Activated effector memory CD4-positive, alpha-beta T cell treated with Interleukin-2 at 50 U/mL for 16 hours (primary cell): ENCODE measurements at places on chromosomes 12 and 14.

GRCh38 chr12:92210071-92210470 is 64.4 kb upstream of the BTG1 start:
- no peak for DNase-seq

GRCh38 chr12:100331871-100332270 is 25.0 kb upstream of the SLC17A8 start:
- no peak for DNase-seq

DNA sequence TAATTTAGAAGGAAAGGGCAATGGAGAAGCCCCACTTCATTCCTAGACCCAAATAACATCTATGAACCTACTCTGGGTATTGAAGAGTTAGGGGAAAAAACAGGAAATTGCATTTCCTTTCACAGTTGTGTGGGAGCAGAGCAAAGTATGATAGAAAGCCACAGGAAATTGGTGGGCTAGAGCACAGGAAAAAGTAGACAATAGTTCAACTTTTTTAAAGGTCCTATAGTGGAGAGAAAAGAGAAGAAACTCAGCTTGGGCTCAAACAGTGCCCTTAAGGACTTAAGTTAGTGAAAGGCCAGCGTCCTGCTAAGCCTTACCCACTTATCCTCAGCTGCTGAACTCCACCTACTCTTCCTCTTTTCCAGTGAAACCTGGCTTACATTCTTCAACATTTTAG is 258.1 kb downstream of the DPY19L2 start:
- no peak for DNase-seq

DNA sequence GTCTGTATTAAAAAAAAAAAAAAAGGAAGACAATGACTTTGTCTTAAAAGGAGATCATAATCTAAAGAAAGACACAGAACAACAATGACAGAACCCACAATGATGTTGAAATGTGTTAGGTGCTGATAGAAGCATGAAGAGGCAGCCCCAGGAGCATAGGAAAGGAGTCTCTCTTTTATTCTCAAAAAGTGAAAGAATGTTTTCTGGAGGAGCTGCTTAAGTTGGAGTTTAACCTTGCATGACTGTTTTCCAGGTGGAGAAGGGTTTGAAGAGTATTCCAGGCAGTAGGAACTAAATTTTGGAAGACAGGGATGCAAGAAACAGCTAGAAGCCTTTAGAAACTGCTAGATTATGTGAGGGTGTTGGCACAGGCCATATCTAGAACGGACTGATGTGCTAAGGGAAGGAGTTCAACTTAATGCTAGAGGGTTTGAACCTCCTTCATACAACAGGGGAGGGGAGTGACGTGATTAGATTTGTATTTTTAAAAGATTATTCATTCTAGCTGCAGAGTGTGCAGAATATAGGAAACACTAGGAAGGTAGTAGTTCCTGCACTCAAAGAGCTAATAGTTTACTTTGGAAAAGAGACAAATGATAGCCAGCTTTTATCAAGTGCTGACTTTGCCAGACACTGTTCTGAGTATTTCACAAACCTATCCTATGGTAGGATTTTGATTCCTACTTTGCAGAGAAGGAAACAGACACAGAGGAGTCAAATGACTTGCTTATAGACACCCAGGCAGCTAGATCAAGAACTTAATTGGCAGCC is 4.6 kb upstream of the RPL6 start:
- no peak for DNase-seq

DNA sequence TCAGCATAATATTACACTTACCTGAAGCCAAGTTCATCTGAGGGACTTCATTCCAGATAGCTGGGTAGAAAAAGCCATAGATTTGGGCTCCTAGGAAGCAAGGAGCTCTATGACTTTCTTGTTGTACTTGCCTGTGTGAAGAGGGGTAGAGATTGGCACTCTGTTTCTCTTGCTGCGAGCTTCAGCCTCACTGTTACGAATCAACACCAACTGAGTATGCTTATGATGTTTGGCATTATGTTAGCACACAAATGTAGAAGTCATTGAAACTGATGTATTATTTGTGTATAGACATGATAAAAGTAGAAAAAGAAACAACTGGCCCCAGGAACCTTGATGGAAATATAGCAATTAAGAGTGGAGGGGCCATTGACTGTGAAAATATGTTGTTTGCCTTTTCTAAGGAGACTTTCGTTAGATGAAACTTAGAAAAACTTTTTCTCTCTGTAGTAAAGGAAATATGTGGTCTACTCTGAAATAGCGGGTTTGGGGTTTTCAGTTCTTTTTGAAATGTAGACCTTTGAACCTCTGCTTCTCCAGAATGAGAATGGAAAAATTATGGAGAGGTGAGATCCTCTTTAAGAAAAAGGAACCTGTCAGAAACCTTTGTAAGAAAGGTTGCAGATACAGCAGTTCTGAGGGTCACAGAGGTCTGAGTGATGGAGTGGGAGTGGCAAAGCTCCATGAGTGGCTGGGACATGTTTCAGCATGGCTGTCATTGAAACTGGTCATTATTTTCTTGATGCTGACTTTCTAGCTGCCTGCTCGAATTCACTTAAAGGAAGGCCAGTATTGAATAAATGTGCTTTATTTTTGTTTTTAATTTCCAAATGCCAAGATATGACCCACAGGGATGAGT is 159.9 kb downstream of the GCH1 start:
- no peak for DNase-seq

GRCh38 chr14:101120641-101121507 is 217.4 kb upstream of the RTL1 start:
- DNase-seq, result no peak

DNA sequence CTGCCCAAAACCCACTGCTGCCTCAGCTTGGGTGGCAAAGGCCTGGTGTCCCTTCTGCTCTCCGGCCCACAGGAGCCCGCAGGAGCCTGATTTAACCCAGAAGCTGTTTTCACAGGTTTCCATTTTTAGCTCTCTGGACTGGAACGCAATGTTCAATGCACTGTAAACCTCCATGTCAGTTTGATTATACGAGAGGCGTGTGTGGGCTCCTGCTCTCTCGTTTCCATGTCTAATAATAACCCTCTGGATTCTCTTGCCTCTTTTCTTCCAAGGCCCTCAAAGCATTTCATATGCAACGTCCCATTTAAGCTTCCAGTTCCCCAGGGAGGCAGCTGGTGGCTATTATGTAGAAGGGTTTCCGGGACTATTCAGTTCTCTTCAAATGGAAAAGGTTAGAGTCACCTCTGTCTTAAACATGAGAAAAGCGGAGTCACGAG is 161.1 kb downstream of the SUDS3 start:
- DNase-seq, result no peak

GRCh38 chr14:35333797-35334743 is 41.9 kb downstream of the PSMA6 start:
- no peak for DNase-seq

GRCh38 chr14:62117751-62118105 is 355.5 kb downstream of the SNAPC1 start:
- DNase-seq, result no peak

GRCh38 chr12:1912580-1913376 is 5.7 kb downstream of the CACNA2D4 start:
- no peak for DNase-seq

DNA sequence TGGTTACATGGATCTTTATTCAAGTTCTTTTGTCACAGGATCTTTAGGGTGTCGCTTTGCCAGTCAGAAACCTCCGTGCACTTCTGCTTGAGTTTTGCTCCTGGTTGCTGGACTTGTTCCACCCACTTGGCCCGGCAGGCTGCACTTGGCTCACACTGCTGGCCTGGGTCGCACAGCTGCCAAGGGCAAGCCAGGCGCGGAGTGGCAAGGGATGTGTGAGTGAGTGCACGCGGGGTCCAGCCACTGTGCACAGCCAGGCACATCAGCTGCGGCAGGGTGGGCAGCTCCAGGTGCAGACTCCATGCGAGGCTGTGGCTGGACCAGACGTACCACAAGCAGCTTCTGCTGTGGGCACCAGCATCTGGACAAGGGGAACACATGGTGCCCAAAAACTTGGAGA is 76.6 kb downstream of the DERA start:
- no peak for DNase-seq

- DNase-seq, result no peak
Measured at GRCh38 chr12:16352481-16352880, 5.0 kb downstream of the MGST1 start.

DNA sequence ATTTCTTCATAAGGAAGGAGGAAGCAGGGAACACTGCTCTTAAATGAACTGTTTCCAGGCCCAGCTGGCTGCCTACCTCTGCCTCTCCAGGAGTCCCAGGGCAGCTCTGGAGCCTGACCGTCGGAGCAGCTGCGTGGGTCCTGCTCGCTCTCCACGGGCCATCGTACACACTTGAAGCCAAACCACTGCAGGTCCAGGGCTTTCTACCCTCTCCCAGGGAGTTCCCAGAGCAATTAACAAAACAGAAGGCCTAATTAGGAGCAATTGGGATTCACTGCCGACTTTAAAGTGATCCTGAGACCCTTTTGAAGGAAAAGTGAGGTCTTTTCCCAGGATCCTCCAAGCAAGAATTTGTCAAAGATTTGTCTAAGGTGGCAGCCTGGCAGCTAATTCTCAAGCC is 76.9 kb downstream of the OTX2 start:
- DNase-seq, result no peak

DNA sequence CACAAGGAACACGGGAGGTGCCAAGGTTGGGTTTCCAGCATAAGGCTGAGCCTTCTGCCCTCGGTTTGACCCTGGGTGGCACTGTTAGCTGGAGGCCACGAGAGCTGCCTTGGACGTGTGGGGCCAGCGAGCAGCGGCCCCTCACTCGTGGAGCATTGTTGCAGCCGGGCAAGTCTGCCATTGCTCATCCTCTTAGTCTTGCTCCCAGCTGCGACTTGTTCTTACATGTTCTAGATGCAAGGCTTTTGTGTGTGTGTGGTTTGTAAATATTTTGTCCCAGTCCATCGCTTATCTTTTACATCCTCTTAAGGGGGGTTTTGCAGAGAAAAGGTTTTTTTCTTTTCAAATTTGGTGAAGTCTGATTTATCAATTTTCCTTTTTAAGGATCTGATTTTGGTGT is 21.1 kb upstream of the C1S start:
- no peak for DNase-seq

DNA sequence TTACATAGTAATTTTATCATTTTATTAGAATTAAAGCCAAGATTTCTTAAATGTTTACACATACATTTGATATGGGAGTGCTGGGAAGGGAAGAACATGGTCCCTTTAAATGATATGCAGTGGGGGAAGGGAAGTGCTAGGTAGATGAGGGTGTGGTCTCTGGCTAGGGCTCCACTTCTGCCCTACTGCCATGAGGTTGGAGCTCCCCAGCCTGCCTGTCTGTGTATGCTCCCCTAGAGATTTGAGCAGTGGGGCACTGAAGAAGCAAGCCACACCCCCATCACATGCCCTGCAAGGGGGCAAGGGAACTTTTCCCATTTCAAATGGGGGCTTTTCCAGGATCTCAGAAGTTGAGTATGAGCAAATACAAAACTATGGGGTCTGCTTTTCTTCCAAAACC is 25.5 kb downstream of the CLECL1 start:
- no peak for DNase-seq

GRCh38 chr14:83006121-83006670 is 1472.5 kb upstream of the SEL1L start:
- no peak for DNase-seq

DNA sequence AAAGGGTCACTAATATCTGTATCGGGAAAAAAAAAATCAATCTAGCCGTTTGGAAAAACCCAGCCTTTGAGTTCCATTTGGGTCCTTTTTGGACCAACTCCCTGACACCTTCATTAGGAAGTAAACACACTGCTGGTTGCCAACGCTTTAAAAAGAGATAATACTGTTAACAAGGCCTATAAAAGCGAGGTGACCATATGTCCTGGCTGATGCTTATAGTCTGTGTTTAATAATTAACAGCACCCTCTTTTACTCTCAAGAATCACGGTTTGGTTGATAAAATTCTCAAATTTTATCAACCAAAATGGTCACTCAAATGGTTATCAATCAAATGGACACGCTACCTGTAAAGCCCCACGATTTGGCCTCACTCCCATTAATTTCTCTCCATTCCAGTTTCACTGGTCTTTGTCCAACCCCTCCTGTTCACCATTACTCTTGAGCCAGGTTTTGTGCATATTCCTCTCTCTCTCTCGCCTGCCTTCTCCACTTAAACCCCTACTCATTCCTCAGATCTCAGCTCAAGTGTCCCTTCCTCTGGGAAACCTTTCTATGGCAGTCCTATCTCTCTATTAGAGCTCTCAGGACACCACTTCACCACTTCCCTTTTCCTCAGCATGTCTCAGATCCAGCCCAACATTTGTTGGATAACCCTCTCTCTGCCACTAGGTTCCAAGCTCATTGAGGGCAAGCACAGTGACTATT is 9.5 kb downstream of the BTG1 start:
- DNase-seq, result no peak

- DNase-seq, result no peak
Measured at GRCh38 chr14:44712024-44712815, 205.1 kb upstream of the FSCB start.

GRCh38 chr12:98618952-98619351 is 25.5 kb downstream of the SLC25A3 start:
- DNase-seq, result no peak

- DNase-seq, result no peak
Measured at GRCh38 chr12:23947395-23947794, 2.1 kb downstream of the SOX5 start.

GRCh38 chr14:104766863-104767633 is 14.1 kb downstream of the SIVA1 start:
- no peak for DNase-seq

DNA sequence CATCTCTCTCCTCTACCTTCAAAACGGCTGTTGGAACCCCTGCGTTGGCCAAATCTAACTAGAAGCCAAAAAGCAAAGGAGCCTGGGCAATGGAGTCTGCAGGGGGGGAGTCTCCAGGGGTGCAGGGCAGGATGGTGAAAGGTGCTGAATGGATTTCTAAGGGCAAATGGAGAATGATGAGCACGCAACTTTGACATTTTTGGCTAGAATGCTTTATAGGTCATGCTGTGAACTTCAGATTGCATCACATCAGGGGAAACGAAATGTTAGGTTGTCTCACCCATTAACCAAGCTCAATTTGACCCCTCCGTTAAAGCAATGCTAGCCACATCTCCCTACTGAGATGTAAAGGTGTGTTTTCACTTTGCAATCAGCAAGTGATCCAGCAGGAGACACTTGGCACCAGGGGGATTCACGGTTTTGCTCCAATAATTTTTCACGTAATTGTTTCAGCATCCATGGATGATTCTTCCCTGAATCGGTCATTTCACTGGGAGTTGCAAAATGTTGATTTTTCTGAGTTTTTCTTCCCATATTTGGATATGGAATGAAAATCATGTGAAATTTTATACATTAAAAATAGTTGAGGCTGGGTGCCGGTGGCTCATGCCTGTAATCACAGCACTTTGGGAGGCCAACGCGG is 78.0 kb upstream of the MDM1 start:
- DNase-seq, result no peak

DNA sequence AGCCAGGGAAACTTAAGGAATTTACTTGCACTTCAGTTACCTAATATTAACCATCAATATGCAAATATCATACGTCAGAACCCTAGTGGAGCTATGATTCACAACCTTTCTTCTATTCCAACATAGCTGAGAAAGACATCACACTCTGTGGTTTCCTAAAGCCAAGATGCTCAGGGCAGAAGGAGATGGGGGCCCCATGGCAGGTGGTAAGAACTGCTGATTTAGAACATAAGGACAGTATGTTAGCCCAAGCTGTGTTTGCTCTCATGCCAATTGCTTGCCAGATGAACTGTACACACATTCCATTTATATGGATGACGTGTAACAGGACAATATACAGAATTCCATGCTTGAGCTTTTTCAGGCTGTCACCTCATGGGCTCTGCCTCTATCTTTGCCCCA is 34.6 kb downstream of the HECTD4 start:
- DNase-seq, result no peak
